ENCODE measurements at places on chromosomes 11 and 22.

- DNase-seq = no peak
These were observed at the start of gene SCGB1D2 for GRCh38 chr11:62242021-62242420. TSS of gene SCGB1D2 (plus strand) at chr11:62242239. CDS start at chr11:62242308, 69 bp downstream.

GRCh38 chr11:122440811-122441665 lies 214.5 kb upstream of the UBASH3B start:
- DNase-seq = no peak

GRCh38 chr11:98227278-98227677 lies 793.5 kb upstream of the CNTN5 start:
- no peak for DNase-seq

DNA sequence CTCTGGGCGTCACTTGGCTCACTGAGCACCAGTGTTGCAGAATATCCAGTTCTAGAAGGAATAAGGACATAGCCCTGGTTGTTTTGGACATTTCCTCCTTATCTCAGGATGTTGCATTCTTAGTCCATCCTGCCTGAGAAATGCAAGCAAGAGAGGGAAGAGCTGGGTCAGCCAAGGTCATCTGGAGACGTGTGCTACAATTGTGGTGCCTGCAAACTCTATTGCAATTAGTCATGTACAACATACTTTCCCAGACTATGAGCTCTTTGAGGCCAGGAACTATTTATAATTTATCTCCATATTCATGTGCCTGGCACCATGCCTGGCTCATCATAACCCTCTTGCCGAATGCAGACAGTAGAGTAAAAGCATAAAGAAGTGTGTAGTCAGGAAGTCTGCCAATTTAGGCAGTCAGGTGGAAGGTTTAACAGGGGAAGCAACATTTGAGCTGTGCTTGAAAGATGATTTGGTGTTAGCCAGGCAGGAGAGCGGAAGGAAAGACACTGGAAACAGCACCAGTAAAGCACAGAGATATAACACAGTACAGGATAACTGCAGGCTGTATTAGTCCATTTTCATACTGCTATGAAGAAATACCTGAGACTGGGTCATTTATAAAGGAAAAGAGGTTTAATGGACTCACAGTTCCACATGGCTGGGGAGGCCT lies 129.4 kb upstream of the PAX6 start:
- DNase-seq = no peak
